ENCODE measurements at places on chromosomes 7 and 10.

GRCh38 chr10:43037942-43038782, 38.7 kb upstream of the RET start:
- DNase-seq = no peak

- no peak for DNase-seq
These were observed 6.7 kb upstream of the ADAM12 start for GRCh38 chr10:126394948-126395347.

- DNase-seq = no peak
These were observed 33.8 kb downstream of the TRIM8 start for GRCh38 chr10:102678068-102678400.

DNA sequence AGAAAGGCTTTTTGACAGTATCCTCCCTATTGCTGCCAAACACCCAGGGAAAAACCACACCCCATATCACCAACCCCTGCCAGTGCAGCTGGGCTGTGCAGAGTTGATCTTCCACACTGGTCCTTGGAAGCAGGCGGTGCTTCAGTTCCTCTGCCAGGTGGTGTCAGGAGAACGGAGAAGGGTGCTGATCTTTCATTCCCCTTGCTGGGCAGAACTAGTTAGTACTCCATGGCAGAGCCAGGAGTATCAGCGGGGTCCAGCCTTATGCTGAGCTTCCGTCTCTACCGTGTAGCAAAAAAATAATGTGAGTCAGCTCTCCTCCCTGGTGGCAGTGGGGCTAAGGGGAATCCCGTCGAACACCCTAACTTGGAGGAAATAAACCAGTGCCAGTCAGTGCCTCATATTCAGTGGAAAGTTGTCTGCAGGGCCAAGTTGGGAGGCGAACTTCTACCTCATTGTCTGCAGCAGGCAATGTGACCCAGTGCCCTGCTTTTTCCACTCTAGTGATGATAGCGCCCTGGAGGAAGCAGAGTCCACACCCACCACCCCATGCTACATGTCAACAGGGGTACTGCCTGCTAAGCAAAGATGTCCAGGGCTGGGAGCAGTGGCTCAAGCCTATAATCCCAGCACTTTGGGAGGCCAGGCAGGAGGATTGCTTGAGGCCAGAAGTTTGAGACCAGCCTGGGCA, 175.4 kb downstream of the AUTS2 start:
- no peak for DNase-seq

GRCh38 chr7:49772916-49773217, 571 bp upstream of the VWC2 start:
- DNase-seq = no peak

- peak; percentile 2 for DNase-seq
These were observed 336.9 kb upstream of the NPSR1 start for GRCh38 chr7:34320926-34321661.

- no peak for DNase-seq
These were observed 25.9 kb downstream of the RGR start for GRCh38 chr10:84270708-84271107.

DNA sequence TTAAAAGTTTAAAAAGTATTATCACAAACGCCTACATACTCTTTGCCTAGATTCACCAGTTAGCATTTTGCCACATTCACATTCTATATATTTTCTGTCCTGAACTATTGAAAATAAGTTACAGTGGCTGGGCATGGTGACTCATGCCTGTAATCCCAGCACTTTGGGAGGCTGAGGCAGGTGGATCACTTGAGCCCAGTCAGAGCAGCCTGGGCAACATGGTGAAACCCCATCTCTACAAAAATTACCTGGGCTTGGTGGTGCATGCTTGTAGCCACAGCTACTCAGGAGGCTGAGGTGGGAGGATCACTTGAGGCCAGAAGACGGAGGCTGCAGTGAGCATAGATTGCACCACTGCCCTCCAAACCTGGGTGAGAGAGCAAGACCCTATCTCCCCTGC, 5.3 kb downstream of the ARPC1A start:
- no peak for DNase-seq

DNA sequence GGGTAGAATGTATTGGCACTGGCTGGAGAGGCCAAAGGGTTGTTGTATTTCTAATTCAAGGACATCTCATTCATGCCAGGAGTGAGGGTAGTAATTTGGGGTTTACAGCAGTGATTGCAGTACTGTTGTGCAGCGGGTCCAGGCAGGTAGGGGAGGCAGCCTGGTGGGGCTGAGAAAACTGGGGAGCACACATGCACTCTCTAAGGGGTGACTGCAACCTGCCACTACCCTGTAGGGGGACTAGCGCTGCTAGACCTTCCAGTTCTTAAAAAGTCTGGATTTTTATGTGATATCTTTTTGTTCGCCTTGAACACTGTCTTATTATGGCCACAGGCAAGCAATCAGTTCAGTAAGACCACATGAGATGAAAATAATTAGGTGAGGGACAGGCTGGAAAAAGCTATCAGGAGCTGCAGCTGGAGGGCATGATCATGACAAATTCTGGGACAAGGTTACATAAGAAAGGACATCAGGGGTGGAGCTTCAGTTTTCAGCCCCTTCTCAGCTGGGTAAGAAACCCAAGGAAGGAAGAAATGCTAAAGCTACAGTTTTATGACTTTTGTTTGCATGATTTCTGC, 149.0 kb downstream of the ARHGAP21 start:
- no peak for DNase-seq

DNA sequence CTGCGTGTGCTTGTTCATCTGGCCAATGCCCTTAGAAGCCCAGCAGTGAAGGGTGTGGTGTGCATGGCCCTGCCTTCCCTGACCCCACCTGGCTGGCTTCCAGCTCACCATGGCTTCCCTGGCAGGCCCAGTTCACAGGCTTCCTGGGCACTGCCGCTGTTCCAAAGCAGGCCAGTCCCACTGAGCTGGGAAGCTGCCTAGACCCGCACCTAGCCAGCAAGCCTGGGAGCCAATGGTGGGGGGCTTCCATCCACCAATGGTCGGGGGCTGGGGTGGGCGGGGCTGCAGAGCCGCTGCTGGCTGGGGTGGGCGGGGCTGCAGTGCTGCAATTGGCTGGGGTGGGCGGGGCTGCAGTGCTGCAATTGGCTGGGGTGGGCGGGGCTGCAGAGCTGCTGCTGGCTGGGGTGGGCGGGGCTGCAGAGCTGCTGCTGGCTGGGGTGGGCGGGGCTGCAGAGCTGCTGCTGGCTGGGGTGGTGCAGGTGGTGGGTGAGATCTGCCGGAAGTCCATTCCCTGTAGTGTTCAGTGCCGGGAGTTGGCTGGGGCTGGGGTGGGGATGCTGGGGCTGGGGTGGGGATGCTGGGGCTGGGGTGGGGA, 12.4 kb downstream of the CALY start:
- peak; percentile 33 for DNase-seq

GRCh38 chr10:10045765-10046028, 972.0 kb upstream of the CELF2 start:
- DNase-seq = no peak

- DNase-seq = no peak
These were observed 251.1 kb upstream of the LRRN3 start for GRCh38 chr7:110839866-110840265.

GRCh38 chr7:114720725-114721124, 201.2 kb upstream of the MDFIC start:
- DNase-seq = no peak

DNA sequence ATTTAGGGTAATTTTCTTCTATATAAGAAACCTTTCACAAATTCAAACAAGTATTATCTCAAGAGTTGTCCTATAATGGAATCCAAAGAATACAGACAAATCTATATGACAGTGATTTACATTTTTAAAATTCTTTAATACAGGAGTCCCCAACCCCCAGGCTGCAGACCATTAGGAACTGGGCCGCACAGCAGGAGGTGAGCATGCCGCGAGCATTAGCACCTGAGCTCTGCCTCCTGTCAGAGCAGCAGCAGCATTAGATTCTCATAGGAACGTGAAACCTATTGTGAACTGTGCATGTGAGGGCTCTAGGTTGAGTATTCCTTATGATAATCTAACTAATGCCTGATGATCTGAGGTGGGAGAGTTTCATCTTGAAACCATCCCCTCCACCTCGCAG, 37.7 kb downstream of the SNX13 start:
- DNase-seq = no peak

- DNase-seq = no peak
These were observed 147.6 kb downstream of the DIP2C start for GRCh38 chr10:541750-542371.

DNA sequence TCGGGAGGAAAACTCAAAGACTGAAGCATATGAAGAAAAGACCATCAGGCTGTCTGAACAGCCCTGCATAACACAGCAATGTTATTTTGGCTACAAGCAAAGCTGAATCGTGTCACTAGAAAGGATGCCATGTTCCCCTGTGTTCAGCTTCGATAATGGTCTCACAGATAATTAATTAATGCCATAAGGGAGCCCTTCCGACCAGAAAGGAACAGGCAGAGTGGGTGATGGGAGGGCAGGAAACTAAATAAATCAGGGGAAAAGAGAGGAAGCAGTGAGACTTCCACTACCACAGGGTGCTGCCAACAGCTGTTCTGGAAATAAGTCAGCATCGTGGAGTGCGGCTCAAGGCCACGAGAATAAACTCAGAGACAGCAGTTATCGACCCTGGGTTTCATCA, 3.2 kb downstream of the PTPRN2 start:
- DNase-seq = no peak

DNA sequence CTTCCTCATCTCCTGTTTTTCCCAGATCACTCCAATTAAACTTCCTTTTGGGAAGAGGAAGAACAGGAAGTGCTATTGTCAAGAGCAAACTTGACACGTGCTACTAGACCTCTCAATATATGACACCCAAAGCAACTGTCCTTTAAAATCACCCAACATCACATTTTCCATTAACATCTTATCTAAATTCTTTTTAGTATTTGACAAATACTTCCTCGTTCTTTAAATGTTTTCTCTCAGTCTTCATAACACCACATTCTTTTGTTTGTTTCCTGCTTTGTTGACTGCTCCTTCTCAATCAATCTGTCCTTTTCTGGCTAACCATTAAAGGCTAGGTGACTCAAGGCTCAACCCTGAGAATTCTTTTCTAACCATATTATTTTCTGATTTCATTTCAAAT, 7.1 kb upstream of the TFPI2 start:
- no peak for DNase-seq

GRCh38 chr10:98096731-98097130, 37.7 kb upstream of the R3HCC1L start:
- DNase-seq = no peak

GRCh38 chr7:66050990-66051448, 24.6 kb upstream of the ASL start:
- DNase-seq = no peak

DNA sequence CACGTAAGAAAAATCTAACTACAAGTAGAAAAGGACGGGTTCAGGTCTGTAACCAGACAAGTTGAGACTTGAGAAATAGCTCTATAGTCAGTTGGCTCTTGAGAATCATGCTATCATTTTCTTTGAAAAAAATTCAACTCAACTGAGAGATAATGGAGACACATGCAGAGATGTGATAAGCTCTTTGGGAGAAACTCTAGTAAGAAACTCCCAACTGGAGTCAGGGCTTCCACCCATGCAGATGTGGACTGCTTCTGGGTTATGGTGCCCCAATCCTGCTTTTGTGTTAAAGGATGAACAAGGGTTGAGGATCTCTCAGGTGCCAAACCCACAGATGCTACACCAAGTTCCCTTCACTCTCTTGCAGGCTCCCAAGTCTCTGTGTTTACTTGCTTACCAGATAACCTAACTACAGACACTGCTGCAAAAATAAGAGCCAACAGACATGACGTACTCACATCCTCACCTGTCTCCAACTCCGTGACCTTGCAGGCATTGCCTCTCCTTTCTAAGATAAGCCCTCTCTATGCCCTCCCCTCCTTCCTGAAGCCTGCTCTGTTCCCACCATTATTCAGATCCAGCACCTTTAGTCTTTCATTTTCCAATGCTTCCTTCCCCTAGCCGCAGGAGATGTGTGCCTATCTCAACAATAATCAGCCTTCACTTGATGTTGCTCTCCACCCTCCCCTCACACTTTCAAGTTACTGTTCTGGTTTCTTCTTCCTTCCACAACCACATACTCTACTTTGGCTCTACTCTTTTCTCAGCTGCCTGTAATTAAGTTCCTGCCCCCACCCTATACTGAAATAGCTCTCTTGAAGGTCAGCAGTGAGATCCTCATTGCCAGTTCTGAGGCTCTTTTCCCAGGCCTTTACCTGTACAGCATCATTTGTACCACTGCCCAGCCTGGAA, 130.0 kb downstream of the ICA1 start:
- no peak for DNase-seq

DNA sequence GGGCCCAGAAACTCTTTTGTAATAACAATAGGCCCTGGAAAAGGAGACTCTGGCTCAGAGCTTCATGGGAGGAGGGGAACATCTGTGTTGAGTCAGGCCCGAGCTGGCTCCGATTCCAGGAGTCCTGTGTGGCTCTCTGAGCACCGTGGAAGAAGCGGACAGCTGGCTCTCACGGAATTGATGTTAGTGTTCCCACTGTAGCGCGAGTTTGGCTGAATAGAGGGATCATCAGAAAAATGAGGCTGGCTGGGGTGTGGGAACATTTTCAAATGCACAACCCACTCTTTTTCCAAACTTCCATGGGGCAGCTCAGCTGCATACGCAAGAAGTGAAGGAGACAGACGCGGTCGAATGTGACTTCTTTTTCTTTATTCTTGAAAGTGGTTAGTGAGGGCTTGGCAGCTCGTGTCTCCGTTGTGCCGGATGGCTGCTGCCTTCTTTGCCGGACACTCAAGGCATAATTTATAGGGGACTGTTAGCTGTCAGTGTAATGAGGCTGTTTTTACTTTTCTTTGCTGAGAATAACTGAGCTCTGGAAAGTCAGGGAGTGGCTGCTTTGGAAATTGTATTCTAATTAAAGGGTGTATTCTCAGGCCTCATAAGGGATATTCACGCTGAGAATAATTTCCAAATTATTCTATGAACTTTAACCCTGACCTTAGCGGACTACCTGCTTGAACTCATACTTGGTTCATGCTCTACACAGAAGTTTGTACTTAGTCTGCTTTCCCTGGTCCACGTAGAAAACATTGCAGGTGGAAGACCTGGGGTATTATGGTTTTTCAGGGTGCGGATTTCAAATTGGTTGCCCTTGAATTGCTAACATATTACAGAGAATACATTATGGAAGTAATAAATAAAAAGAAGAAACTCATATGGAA, 23.1 kb downstream of the MDFIC start:
- no peak for DNase-seq

- no peak for DNase-seq
These were observed 62.9 kb upstream of the FAM171A1 start for GRCh38 chr10:15433850-15434537.

DNA sequence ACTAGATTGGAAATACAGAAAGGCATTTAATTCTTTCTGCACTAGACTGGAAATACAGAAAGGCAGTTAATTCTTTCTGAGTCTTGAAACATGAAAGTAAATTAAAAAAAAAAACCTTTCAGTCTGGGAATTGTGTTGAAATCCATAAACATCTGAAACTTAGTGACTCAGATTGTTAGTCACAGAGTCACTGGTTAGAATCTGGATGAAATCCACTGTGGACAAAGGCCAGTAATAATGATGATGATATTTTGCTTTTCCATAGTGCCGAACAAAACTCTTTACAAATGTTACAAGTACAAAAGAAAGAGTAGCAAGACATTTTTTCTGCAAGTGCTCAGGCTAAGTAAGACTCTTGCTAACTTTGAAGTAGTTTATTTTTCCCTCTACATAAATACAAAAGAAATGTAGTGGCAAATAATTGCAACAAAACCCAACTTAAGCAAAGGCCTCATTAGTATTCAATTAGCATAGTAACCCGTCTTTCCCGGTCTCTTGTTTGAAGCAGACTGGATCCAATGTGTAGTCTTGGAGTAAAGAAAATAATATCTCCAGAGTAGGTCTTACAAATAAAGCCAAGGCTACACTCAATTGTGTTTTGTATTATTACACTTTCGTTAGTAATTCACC, 5.8 kb upstream of the PRTFDC1 start:
- DNase-seq = no peak

GRCh38 chr10:90788968-90789367, 68.9 kb downstream of the HTR7 start:
- DNase-seq = no peak

All from activated T-cell treated with anti-CD3 and anti-CD28 coated beads for 1 hour (primary cell).